ENCODE measurements at places on chromosomes 3 and 15. TPM values are rescaled to one million over a fixed set of nuclear protein-coding genes. Genes with fewer than 3 reads are reported as not detected.

- H3K4me3 ChIP-seq = no peak overlapping the region
- no peaks in the 10 kb centered on the region for H3K27me3 ChIP-seq
- no peak overlapping the region for H3K27ac ChIP-seq
- no peak for DNase-seq
Observed at GRCh38 chr3:17456046-17456445, 286.4 kb downstream of the TBC1D5 start.

ZBTB20 gene
- 0.28 TPM for polyA plus RNA-seq

DNA sequence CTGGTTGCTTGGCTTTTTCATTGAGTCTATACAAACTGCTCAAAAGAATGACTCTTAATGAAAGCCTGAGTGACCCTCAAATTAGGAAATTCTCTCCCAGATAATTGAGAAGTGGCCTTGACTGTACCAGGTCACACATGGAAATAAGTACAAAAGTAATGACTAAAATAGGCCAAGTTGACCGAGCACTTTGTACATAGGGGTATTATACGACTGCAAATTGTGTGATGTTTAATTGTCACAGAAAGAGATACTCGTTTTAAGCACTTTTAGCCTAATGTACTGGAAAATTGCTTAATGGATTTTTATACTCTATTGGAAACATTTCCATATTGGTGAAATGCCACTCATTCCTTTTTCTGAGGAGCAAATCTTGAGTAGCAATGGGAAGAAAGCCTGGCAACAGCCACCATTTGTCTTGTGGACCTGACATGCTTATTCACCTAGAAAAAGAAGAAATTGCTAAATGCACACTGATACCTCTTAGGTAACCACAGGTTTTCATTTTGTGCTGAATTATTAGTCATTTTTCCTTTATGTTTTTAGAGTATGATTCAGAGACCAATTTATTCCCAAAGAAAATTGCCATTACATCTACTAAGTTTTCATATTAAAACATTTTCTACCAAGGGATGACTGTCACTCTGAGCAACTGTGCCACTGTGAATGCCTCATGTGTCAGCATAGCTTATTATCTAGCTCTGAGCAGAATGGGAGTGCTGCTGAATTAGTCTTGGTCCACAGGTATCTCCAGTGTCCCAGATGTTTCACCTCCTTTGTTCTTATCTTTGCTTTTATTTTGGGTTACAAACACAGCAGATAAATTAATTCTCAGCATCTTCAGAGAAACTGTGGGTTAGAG, 8.9 kb upstream of the PXK start:
- no peak overlapping the region for H3K4me3 ChIP-seq
- no peak overlapping the region for H3K27ac ChIP-seq
- peaks cover 18% of the 10 kb centered on the region for H3K4me1 ChIP-seq
- no peaks in the 10 kb centered on the region for H3K27me3 ChIP-seq
- DNase-seq = no peak

DNA sequence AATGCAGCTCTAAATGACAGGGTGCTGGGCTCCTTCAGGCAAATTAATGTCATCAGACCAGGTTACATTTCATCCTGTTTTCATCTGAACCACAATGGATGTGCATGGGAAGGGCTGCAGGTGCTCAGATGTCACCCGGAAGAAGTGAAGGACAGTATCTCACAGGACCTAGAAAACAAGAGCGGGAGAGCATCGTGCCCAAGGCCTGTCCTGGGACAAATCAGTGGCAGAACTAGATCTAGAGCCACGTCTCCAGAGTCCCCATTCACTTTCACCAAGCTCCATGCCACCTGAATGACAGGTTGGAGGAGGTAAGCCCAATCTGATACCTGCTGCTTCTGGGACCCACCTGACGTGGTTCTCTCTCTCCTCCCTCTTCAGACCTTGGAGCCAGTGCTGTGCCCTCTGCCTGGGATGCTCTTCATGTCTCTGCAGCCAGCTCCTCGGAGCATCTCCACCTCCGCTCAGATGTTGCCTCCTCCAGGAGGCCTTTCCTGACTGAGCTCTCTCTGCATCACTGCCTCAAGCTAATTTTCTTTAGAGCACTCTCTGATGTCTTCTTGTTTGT, 77.3 kb downstream of the CPN2 start:
- peaks cover 47% of the 10 kb centered on the region for H3K4me1 ChIP-seq
- H3K4me3 ChIP-seq = no peak overlapping the region
- no peaks in the 10 kb centered on the region for H3K27me3 ChIP-seq
- no peaks in the 10 kb centered on the region for H3K36me3 ChIP-seq
- DNase-seq = no peak
- no peak overlapping the region for H3K27ac ChIP-seq

- no peaks in the 10 kb centered on the region for H3K27me3 ChIP-seq
- no peak overlapping the region for H3K4me3 ChIP-seq
- H3K36me3 ChIP-seq = no peaks in the 10 kb centered on the region
- peak; percentile 72 for DNase-seq
- H3K27ac ChIP-seq = peak overlapping the region; percentile 94
Observed at GRCh38 chr15:40097968-40098476, 10.7 kb downstream of the BMF start.

SPTBN5 gene
- 3.2 TPM for polyA plus RNA-seq

Data from stomach (tissue), 19 donors.